CD8-positive, alpha-beta memory T cell (primary cell): ENCODE measurements at places on chromosomes 1 and 21.
A peak's percentile ranks its signal among the peaks of the same experiment; 100 is the strongest.

DNA sequence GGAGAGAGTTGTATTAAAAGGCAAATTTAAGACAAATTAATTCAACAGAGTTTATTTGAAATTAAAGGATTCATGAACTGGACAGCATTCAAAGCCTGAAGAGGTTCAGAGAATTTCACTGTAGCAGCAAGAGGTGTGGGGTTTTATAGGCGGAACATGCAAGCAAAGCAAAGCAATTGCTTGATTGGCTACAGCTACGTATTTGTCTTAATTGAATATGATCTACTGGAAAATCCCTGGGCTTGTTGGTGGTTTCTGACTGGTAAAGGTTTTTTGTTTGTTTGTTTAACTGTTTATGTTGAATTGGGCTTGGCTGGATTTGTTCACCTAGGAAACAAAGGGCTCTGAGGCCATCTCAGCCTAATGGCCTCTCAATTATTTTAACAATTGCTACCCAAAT, 61.5 kb downstream of the KCNK1 start:
- H3K4me3 ChIP-seq: no peak overlapping the region
- no peaks in the 10 kb centered on the region for H3K4me1 ChIP-seq
- no peaks in the 10 kb centered on the region for H3K27me3 ChIP-seq
- no peak overlapping the region for H3K27ac ChIP-seq

GRCh38 chr1:9110669-9111356, 18.1 kb downstream of the GPR157 start:
- no peak overlapping the region for H3K27ac ChIP-seq
- DNase-seq: peak; percentile 79
- no peaks in the 10 kb centered on the region for H3K36me3 ChIP-seq
- no peak overlapping the region for H3K4me3 ChIP-seq
- no peaks in the 10 kb centered on the region for H3K4me1 ChIP-seq

DNA sequence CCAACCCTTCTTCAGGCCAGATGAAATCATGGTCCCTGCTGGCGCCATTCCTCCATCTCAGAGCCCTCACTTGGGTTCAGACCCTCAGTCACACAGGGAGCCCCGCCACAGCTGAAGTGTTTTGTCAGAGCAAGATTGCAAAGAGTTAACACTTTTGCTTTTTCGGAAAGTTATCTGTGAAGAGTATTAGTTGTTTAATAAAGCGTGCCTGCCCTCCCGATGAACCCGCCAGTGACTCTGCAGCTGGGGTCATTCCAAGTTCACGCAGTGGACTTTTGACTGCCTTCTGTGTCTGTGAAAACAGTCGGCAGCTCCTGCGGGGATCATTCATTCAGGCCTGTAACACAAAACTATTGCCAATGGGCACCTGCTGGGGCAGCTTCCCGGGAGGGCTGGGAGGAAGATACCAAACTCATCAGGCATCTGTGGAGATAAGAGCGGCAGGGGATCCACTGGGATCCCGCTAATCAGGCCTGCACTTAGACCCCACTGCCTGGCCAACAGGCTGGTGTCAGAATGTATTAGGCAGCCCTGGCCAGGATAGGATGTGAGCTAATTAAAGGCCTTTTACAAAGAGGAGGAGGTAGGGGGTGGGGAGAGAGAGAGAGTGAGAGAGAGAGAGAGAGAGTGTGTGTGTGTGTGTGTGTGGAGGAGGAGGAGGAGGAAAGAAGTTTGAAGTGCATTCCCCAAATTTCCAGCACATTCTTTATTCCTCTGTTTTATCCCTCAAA, 184.5 kb downstream of the DHRS3 start:
- H3K4me1 ChIP-seq: peaks cover 55% of the 10 kb centered on the region
- no peaks in the 10 kb centered on the region for H3K36me3 ChIP-seq
- no peak overlapping the region for H3K4me3 ChIP-seq
- H3K27ac ChIP-seq: peak overlapping the region; percentile 22
- no peaks in the 10 kb centered on the region for H3K27me3 ChIP-seq

- H3K4me1 ChIP-seq: no peaks in the 10 kb centered on the region
- no peak overlapping the region for H3K27ac ChIP-seq
- H3K36me3 ChIP-seq: no peaks in the 10 kb centered on the region
- DNase-seq: no peak
These were observed 122.0 kb downstream of the LACTBL1 start for GRCh38 chr1:22850681-22851080.

- H3K4me1 ChIP-seq: peaks cover 52% of the 10 kb centered on the region
- no peaks in the 10 kb centered on the region for H3K36me3 ChIP-seq
- H3K27ac ChIP-seq: no peak overlapping the region
- no peak overlapping the region for H3K4me3 ChIP-seq
- no peak for DNase-seq
These were observed 12.8 kb upstream of the ECE1 start for GRCh38 chr1:21302747-21303715.
